Femur (tissue), 1 donor: ENCODE measurements at places on chromosomes 5 and 9.

DNA sequence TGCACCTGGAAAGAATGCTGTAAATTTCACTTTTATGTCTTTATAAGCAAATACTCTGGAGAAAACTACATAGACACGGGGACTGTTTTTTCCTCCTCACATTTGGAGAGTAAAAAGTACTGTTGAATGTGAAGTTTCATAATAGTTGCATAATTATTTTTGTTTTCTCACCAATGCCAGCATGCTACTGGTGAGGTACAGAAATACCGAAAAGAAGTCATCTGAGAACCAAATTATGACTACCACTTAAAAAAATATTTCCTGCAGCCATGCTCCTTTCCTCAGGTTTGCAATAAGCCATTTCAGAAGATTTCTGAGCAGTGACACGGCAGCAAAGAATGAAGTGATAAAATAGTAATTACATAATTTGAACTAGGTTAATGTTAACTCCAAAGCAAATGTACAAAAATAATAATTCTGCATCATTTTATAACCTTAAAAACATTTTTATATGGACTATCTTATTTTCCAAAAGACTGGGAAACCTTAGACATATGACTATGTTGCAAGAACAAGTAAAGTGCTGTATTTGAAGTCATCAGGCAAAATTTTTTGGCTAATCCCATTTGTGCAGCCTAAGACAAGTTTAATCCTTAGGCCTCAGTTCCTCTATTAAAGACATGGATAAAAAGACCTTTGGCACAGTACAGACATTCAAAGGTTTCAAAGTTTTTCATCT lies 144.7 kb downstream of the PCSK1 start:
- no peak for DNase-seq

DNA sequence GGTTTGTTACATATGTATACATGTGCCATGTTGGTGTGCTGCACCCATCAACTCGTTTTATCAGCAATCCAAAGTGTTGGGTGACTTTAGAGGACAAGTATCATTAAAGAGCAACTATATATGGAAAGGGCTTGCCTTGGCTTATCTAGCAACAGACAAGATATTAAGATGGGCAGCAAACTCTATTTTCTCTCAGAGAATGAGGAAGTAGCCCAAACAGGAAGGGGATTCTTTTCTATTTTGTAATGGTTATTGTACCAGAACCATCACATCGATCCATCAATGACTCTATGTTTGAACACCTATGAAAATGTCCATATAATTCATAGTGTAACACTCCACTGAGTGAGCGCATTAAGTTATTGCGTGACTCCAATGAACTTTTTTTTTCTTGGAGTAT lies 260.1 kb upstream of the SLC24A2 start:
- no peak for DNase-seq

DNA sequence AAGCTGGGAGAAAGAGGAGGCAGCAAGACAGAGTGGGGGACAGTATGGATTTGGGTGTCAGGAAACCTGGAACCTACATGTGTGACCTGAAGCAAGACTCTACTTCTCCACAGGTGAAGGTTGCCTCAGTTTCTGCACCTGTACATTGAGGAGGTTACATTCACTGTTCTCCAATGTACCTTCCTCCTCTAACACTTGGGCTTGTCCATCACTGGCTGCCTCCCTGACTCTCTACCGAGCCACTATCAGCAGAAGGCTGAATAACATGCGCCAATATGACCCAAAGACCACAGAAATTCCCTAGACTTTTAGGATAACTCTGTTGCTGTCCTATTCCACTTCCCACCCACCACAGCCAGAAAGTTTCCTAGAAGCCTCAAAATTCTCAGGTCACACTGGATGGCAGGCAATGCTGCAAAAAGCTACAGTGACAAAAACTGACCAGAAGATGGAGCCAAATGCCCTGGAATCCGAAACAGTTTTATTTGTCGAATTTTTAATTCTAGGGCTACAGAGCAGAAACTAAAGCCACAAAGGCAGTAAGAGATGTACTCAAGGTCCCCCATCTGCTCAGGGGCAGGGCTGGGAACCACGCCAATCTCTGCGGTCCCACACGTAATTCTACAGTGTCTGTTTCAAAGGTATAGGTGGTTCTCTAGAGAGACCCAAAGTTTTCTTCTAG lies 64.4 kb downstream of the FAM114A2 start:
- DNase-seq: peak; percentile 43

DNA sequence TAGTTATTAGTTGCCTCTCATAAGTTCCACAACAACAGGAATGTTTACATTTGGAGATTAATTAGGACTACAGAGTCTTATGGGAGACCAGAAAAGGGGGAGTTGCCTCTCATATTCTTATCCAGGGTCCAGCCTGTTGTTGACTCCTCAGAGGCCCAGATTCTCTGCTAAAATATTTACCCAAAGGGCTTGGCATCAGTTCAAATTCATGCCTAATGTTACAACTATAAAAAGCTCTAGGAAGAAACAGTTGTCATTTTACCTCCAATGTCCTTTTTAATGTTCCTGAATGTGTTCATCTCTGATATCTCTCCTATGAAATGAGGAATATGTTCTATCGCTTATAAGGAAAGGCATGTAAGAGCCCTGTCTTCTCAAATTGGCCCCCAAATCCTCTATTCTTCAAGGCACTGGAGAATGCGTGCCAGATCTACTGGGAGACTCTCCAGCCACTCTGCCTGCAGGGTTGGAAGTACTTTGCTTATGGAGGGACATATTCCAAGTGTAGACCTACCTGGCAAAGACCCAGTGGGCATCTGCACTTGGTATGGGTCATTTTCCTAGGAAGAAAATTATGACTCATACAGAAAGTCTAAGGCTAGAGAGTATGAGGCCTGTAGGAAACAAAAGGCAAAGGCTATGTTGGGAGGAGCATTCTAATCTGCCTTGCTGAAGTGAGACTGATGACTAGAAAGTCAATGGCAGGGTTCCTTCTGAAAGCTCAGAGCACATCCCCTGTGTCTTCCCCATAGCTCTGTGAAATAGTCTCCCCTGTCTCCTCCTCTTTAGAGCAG lies 192.6 kb downstream of the ESM1 start:
- DNase-seq: no peak

DNA sequence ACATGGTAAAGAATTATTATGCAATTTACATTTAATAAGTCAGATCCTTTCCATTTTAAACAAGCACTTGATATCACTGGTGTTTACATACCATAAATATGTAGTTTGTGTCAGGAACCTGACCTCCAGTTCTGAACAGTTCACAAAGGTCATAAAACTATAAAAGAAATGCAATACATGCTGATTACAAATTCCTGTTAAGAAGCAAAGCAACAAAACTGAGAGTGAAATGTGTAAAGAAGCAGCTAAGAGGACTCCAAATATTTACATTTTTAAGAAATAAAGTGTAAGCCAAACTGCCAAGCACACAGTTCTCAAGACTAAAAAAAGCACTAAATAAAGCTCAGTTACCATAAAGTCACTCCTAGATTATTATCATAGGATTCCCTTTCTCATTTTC lies 17.4 kb upstream of the SCAI start:
- DNase-seq: no peak

DNA sequence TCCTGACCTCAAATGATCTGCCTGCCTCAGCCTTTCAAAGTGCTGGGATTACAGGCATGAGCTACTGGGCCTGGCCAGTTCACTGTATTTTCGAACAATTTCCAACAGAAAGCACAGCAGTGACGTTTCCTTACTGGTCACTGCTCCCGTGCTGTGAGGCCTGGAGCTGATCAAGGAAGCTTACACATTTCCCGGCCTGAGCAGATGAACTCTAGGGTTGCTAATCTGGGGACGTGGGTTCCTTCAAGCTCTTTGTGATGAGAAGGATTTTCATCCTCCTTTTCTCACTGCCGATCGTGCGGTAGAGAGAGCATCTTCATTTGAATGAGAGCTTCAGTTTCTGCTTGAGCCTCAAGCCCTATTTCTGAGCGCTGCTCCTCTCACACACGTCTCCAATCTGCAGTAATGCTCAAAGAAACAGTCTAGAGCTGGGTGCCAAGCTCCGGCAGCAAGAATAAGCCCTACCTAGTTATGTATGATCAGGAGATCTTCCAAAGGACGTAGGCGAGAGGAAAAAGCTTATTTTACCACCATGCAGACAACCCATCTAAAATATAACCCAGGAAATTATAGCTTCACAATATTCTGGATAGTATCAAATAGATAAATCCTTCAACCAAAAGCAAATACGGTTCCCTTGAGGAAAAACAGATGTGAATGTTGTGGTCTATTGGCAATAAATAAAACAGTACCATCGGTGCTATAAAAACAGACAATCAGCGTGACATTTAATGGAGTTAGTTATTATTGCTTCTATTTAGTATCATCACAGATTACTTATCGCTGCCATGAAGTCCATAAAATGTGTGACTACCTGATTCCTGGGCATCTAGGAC lies 7.3 kb upstream of the SPATA24 start:
- no peak for DNase-seq

- DNase-seq: no peak
These were observed 220.5 kb downstream of the FBXL7 start for GRCh38 chr5:15720515-15720914.

DNA sequence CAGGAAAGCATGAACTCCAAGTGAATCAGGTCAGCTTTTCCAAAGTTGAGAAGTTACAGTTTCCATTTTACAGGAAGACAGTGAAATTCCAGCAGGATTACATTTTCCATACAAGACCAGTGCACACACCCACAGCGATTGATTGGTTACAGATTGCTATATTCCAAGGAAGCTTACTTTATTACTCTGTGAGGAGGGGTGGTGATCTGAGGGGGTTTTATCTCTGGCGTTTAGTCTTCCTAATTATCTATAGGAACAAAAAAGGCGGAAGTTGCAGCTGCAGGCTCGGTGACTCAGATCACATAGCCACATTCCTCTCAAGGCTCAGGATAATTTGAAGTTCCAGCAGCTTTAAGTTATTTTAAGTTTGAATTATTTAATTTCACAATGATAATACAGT lies 450.4 kb upstream of the NMUR2 start:
- DNase-seq: no peak

DNA sequence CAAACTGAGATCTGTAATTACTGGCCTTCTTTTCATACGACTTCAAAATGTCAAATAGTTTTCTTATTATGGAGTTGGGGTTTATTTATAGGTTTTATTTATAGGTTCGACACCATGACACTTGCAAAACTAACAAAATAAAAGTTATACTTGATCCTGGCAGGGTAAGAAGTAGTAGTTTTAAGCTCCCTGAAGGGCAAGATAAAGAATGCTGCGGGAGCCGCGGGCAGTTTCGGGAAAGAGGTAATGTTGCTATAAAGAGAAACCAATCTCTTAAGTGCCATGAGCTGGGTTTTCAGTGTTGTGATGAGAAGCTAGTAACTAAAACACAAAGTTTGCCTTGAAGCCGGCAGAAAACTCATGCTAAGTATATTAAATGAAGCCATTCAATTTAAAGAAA lies 24.8 kb downstream of the PTPN3 start:
- DNase-seq: no peak

- no peak for DNase-seq
These were observed 178.3 kb downstream of the CWC27 start for GRCh38 chr5:64947031-64947430.

DNA sequence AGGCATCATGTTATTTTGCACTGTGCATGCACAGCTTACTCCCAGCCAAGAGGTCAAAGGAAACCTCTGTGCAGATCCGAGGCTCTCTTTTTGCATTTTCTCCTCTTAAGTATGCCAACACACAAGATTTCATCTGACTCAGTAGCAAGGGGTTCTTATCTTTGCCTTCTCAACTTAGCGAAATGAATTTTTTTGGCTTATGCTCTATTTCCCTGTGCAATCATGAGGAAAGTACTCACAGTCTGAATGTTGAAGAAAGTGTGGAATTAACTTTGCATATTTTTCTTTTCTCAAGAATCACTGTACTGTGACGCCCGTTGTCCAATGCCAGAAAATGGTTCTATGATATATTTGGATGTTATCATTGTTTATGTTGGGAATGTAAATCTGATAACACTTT lies 173.5 kb upstream of the FBXL7 start:
- no peak for DNase-seq

GRCh38 chr5:56464935-56465768 lies 232.0 kb upstream of the ANKRD55 start:
- DNase-seq: peak; percentile 33

GRCh38 chr9:105065098-105066088 lies 137.4 kb upstream of the ABCA1 start:
- no peak for DNase-seq

GRCh38 chr5:158080112-158080511 lies 221.2 kb upstream of the CLINT1 start:
- DNase-seq: no peak

DNA sequence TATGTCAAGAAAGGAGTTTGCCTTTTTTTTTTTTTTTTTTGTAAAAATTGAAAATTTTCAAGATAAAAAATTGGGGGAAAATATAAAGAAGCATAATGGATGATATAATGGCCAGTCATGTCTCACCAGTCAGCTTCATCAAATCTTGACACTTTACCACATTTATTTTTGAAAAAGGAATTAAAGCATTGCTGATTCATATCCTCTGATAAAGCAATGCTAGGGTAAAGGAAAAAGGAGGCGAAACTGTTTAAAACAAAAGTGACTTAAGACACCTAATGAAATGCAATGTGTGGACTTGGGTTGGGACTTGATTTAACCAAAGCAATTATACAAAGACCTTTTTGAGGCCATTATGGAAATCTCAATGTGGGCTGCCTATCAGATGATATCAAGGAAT lies 208.5 kb downstream of the ARHGAP26 start:
- no peak for DNase-seq

GRCh38 chr9:114240647-114241558 lies 82.0 kb upstream of the ORM1 start:
- DNase-seq: peak; percentile 72

DNA sequence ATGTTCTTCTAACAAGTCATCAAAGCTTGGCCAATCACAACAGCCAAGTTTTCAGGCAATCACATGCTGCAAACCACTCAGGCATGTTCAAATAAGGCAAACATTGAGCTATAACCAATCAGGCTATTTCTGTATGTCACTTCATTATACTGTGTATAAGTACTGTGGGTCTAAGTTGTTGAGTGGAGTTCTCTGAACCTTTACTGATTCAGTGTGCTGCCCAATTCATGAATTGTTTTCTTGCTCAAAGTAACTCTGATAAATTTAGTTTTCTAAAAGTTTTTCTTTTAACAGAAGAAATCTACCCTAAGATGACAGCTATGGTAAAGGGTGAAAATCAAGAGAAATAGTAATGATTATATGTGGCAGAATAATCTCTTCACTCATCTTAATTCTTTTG lies 805.4 kb upstream of the NUDT12 start:
- no peak for DNase-seq

DNA sequence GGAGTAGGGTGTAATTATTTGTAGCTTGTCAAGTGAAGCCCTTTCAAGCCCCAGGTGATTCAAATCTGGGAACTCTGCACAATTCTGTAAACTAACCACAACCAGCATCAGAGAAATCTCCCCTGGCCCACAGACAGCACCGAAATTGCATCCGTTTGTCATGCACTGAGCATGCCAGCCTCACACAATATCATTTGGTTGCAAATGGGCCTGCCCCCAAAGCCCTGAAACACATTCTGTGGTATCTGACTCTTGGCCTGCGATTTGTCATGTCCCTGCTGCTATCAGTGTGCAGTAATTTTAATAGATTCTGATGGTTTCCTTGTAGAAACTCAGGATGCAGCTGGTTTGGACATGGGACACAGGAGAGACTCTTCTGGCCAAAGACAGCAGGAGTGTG lies 35.3 kb downstream of the SNX24 start:
- no peak for DNase-seq

GRCh38 chr5:180645274-180646204 lies 3.9 kb downstream of the FLT4 start:
- no peak for DNase-seq
